SK-N-SH (cell line): ENCODE measurements at places on chromosomes 6 and 20. TPM values are rescaled to one million over a fixed set of nuclear protein-coding genes. Genes with fewer than 3 reads are reported as not detected.

Gene CCNC
- polyA plus RNA-seq: 16.0 and 21.8 TPM in 2 replicates

Gene GNRH2
- polyA plus RNA-seq: 0.31 and 0.58 TPM in 2 replicates

Gene IL17F
- not detected in 2 replicates for polyA plus RNA-seq

Gene SGK2
- 0.21 and 0.57 TPM in 2 replicates for polyA plus RNA-seq

Gene COL11A2
- 0.99 and 1.1 TPM in 2 replicates for polyA plus RNA-seq

Gene PSORS1C2
- polyA plus RNA-seq: not detected in 2 replicates

Gene GNMT
- 1.4 and 2.0 TPM in 2 replicates for polyA plus RNA-seq

Gene KIF25
- polyA plus RNA-seq: not detected in 2 replicates

GRCh38 chr20:41897708-41898107 lies 279.5 kb upstream of the CHD6 start:
- DNase-seq: no peak

DNA sequence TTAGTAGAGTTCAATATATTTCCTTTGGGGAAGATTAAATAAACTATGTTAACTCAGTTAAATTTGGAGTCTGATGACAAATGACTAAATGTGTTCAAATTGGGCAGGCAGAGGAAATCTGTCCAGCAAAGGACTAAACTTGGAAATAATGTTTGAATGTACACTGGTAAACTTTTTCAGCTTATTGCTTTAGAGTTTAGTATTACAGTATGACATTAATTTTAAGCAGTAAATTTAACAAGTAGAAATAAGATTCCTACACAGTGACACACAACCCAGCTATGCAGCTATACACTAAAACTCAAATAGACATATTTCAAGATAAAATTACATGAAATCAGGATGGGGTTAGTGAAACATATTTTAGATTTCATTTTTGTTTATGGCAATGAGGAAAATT lies 42.6 kb upstream of the HDGFL1 start:
- DNase-seq: no peak

DNA sequence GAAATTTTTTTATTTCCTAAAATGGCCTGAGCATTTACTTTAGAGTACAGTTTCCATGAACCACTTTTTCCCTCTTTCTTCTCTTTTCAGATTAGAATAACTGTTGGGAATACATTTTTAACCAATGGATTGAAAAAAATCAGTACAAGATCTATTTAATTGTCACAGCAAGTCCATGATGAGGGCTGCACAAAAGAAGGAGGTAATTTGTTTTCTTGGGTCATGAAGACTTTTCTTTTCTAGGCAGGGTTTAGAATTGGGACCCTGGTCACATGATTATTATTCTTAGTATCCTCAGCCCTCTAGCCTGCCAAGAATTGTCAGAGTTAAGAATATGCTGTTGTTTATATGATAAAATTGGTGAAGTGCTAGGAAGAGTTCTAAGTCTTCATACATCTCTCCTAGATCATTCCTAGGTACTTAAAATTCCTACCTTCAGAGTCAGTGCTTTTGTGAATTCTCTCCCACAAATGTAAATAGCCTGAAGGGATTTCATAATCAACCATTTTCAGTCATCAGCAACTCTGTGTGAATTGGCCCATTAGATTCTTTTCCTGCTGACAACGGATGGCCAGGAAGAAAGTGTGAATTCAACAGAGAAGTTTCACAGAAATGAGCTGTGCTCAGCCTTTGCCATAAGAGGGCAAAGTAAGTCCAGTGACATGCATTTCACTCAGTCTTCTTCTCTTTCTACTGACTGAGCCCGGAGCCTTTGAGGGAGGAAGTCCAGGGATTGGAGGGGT lies 32.4 kb upstream of the TPBG start:
- DNase-seq: no peak

DNA sequence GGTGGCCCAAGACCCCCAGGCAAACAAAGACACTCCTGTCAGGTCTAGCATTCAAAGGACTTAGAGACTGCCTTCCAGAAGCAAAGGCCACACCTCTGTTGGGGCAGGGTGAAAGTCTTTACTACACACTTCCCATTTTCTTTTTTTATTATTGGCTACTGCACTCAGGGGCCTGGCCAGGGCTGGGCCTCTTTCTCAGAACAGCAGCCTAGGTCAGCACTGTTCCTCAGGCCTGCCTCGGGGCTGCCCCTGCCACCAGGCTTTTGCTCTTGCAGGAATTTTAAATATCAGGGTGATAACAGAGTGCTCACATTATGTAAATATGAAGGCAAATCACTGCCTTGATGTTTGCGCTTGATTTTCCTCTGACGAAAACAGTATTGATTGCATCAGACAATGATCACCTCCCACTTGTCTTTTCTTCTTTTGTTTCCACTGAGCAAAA lies 18.5 kb downstream of the GSTA4 start:
- DNase-seq: no peak

DNA sequence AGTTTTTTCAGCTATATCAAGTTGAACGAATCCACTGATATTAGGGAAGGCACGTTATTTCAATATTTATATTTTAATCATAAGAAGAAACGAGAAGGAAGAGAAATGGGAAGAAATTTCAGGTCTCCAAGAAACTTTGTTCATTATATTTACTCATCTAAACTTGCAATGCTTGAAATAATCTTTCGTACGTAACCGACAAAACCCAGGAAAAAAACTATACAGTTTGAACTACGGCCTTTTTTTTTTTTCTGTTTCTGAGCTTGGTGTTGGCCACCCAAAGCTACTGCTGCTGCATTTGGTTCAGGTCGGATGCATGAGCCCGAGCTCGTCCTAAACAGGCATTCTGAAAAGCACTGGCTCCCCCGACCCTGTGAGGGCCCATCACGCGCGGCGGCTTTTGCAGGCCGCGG lies 548 bp downstream of the PERP start:
- no peak for DNase-seq

- no peak for DNase-seq
Measured at GRCh38 chr20:63363013-63363957, 2.1 kb upstream of the CHRNA4 start.

DNA sequence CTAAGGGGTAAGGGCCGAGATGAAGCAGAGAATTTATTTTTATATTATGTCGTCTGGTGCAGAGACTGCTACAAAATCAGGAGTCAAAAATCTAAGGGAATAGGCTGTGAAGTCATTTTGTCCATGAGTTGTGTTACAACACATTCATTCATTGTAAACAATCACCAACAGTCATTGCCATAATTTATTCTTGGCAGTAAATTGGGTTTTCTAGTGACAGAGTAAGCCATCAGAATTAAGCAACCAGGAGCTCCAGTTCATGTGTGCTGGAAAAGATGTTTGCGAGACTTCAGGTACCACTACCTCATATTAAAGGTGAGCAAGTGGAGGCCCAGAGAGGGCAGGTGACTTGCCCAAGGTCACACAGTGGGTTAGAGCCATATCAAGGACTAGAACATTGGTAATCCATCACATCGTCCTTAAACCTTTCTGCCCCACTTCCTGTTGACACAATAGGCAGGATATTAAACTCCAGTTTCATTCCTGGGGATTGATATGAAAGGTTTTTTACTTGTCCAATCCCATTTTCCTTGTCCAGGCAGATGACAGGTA lies 46.0 kb downstream of the E2F3 start:
- DNase-seq: no peak

DNA sequence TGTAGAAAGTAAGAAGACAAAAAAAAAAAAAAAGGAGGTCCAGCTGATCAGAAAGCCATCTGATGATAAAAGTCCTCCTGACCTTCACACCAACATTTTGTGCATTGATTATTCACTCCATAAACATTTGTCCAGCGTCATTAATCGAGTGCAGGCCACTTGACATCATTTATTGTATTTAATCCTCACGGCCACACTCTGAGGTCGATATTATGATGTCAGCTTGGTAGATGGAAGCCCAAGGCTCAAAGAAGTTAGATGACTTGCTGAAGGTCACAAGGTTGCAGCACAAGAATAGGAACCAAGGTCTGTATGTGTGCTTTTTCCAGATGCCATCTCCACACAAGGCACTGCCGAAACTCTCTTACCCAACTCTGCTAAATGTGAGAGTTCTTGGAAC lies 328.4 kb downstream of the KIF16B start:
- DNase-seq: no peak

GRCh38 chr6:112038268-112038667 lies 15.6 kb upstream of the CCN6 start:
- no peak for DNase-seq

- no peak for DNase-seq
Measured at GRCh38 chr20:48758206-48758820, 69.5 kb downstream of the PREX1 start.
